ENCODE measurements at places on chromosomes 6 and 20.

DNA sequence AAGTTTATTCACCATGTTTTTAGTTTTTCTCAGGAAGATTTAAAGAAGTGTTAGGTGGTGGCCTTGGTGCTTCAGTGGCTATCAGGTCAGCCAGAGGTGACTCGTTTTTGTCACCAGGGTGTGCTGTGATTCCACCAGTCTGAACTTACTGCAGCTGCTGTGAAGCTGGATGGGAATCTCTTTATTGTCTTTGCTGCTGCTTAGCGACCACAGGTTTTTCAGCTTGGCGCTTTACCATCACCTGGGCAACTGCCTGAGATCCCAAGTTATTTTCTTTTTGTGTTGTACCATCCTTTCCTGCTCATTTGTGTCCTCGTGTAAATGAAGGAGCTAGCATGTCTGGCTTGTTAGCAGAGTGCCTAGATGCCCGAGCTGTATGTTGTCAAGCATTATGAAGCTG, 146.9 kb downstream of the MACROD2 start:
- DNase-seq, result no peak

DNA sequence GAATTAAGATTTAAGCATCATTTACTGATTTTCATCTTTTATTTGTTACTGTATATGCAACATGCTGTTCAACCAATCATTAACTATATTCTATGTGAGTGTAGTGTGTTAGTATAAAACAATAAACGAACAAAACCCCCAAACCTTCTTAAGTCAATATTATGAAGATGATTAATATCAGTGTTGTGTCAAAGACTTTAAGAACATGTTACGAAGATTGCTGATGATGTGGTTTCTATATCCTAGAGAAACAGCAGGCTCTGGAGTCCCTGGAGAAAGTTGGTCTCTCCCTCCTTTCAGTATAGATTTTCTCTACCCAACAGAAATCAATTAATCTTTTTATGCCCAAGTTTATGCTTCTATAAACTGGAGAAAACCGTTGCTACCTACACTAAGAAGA, 393.8 kb upstream of the HSF2 start:
- no peak for DNase-seq

GRCh38 chr6:7406743-7407142, 17.1 kb downstream of the RIOK1 start:
- no peak for DNase-seq

DNA sequence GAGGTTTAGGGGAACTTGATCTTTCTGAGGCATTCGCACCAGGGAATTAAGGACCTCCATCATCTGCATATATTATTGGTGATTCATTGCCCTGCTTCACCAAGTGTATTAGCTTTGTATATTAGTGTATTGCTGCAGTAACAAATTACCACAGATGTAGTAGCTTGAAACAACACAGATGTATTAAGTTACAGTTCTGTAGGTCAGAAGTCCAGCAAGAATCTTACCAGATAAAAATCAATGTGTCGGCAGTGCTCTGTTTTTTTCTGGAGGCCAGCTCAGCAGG, 65.8 kb downstream of the HMGN3 start:
- no peak for DNase-seq

DNA sequence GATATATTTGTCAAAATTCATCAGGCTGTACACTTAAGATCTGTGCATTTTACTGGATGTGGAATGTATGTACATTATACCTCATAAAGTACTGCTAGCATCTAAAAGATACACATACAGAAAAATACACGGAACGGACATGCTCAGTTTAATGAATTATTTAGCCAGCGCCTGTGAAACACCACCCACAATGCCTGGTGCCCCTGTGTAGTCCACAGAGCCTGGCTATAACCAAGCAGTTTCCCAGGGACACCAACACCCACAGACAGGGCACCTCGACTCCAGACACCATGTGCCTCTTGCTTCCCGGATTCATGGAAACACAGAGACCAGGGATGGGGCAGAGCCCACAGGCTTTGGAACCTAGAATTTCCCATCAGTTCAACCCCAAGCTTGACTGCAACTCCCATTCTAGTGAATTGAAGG, 17.4 kb upstream of the ARMC12 start:
- no peak for DNase-seq

DNA sequence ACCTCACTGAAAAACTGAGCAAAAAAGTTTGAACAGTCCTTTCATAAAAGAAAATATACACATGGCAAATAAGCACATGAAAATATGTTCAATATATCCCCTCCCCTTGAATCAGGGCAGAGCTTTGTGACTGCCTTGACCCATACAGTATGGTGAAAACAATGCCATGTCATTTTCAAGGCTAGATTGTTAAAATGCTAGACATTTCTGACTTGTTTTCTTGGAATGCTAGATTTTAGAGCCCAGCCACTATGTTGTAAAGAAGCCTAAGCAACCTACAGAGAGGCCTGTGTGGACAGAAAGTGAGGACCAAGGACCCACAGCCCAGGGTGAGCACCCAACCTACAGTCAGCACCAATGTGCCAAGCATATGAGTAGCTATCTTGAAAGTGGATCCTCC, 17.1 kb upstream of the ASF1A start:
- no peak for DNase-seq

All from cortex of kidney (tissue), 1 donor.